ENCODE measurements at places on chromosomes 1 and 21.

- no peak for DNase-seq
These were observed 13.9 kb downstream of the SNIP1 start for GRCh38 chr1:37540036-37540785.

DNA sequence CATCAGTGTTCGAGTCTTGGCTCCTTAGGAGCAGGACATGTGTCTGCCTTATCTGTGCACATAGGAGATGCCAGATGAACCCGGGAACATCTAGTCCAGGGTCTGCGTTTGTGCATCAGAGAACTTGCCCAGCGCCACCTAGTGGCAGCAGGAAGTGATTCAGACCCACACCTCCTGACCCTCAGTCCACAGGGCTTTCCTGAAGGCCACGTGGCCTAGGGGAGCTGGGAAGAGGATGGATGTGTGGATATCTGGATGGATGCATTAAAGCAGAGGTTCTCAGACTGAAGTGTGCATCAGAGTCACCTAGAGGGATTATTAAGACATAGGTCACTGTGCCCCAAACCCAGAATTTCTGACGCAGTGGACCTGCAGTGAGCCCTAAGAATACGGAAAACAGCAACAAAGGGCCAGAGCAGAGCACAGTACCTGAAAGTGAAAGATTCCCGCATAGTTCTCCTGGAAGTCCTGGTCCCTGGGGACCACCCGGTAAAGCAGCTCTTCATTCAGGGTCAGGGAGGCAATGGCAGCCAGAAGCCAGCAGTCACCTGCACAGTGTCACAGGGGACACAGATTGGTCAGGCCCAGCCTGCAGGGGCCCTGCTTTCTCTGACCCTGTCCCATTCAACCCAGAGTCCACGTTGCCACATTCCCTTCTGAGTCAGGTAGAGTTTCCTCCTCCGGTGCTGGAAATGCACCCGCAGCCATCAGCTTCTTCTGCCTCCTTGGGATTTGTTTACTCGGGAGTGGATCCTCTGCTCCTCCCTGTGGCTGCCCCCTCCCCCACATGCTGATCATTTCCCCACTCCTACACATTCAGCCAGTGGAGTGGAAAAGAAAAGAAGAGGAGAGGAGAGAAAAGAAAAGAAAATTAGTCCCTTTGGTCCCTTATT is 37.0 kb downstream of the CAPN8 start:
- no peak for DNase-seq

- DNase-seq, result no peak
These were observed 3.4 kb upstream of the CDCA8 start for GRCh38 chr1:37688926-37689325.

DNA sequence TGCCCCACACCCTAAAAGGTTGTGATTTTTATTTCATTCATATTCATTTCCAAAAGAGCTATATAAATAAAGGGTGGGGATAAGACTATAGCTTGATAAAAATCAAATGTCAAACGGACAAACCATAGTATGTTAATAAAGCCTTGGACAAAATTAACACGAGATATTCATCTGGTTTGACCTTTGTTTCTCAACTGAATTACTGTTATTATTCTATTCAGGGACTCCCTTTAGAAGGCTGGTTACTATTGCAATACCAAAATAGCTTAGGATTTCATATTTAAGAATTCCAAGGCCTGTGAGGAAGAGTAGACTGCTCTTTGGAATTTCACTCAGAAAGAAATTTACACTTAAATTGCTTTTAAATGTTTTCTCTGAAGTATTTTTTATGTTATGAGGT is 10.2 kb upstream of the PALMD start:
- DNase-seq, result no peak

DNA sequence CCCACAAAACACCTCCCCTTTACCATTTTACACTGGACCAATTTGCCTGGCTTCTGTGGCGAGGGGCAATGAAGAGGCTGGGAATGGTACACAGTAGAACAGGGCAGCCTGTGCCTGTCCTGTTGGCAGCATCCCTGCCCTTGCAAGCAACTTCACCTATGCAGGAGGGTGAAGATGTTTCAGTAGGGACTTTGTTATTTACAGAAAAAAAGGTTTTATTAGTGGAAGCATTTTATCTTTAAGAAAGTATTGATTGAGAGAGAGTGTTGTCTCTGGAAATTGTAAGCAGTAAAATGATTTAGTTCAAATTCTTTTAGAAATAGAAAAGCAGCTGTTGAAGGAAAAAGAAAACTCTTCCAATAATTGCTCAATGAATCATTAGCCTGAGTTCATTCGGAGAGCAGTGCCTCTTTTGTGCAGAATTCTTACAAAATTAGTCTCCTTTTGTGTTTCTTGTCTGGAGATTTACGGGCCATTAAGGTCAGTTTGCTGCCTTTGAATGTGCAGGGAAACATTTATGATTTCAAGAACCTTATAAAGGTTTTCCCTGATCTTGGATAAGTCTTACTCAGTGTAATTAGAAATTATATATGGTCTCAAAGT is 49.1 kb downstream of the HHAT start:
- no peak for DNase-seq

- DNase-seq, result no peak
These were observed 41.8 kb upstream of the RALGPS2 start for GRCh38 chr1:178683291-178683690.

DNA sequence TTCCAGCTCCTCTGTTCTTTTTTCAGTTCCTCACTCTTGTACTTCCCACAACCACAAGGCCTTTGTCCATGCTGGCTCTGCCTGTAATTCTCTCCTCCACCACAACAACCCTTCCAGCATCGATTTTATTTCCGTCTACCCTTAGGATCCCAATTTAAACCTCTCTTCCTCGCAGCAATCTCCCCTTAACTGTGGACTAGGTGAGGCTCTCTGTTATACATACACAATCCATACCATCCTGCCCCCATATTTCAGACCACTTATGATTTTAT is 90.4 kb upstream of the ZC3H11B start:
- DNase-seq, result no peak

Data from psoas muscle (tissue), 8 donors.